Ascending aorta (tissue), 2 donors: ENCODE measurements at places on chromosomes 7 and 10.
A peak's percentile ranks its signal among the peaks of the same experiment; 100 is the strongest.

- no peak for DNase-seq
Observed at GRCh38 chr7:99406557-99406956, 1.8 kb downstream of the PDAP1 start.

GRCh38 chr7:143288836-143289235 is 685 bp downstream of the CASP2 start:
- DNase-seq: no peak

DNA sequence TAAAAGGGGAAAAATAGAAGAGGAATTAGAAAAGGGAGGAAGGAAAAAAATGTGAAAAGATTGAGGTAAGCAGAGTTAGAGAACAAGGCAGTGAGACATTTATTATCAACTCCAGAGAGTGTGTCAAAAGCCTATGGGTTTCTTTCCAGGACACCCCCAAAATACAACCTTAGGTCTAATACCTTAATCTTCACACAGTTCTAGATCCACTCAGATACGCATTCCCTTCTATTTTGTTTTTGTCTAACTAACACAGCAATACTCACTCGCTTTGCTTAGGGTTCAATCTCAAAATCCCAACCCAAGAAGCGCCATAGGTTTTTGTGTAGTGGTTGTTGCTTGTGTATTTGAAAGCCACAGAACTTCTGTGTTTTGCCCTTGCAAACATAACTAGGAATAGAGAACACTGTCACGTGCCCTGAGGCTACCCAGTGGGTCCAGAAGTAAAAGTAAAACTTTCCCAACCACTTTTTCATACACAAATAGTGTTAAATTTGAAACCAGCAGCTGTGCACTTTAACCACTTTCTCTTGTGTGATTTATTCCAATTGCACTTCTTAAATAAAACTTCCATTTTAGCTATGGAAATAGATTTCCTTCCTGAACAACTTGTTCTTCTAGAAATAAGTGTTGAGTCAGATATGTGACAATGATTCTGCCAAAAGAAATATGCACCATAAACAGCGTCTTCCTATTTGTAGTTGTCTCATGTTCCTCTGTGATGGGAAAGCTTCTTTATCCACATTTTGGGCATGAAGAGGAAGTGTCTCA is 414.7 kb upstream of the GHITM start:
- no peak for DNase-seq

DNA sequence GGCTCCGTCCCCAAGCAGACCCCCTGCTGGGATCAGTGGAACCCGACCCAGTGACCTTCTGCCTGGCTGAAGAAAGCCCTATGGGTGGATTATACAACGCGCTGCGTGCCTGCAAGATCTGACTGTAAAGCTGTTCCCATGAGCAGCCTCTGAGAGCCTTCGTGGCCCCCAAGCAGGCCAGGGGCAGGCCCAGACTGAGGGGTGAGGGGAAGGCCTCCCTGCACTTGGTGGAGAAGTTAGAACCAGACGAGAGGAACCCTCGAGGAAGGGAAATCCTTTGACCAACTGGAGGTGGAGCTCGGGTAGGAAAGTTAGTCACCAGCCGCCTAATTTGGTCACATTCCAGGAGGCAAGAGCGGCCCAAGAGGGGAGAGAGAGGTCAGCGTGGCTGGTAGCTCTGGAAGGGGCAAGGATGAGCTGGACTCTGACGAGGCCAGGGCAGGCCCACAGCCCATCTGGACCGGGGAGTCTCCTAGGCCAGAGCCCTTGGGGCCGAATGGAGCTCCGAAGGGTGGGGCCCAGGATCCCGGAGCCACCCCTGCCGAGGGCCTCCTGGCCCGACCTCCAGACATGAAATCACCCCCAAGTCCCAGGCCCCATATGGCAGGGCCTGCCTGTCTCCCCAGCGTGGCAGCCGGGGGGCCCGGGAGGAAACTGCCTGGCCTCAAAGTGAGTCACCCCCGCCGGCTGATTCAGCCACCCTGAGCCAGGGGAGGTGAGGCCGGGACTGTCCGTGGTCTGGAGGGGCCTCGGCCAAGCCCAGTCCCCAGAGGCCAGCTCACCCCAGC is 23.3 kb upstream of the PDGFA start:
- DNase-seq: peak; percentile 92

- DNase-seq: no peak
Observed at GRCh38 chr10:6070660-6071059, 8.5 kb upstream of the IL2RA start.

DNA sequence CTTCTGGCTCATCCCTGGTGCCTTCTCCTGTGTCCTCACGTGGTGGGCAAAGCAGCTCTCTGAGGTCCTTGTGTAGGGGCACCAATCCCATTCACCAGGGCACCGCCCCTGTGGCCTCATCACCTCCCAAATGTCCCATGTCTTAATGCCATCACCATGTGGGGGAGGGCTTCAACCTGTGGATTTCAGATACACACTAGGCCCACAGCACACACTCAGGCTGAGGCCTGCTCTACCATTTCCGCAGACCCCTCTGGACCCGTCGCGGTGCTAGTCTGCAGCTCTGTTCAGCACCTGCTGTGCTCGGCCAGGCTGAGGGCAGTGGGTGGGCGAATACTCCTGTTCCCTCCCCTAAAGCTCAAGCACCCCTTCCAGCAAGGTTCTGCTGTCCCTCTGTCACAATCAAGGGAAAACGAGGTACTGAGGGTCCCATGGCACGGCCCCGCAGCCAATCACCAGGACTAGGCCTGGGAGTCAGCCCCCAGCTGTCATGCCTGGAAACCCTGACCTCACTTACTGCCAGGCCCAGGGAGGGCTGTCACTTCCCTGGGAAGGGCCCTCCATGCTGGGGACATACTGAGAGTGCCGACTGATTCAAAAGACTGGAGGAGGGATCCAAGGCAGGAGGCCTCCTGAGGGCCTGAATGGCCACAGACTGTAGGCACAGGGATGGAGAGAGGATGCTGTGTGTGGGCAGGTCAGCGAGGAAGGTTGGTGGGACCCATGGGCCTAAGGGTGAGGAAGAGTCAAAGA is 123.8 kb upstream of the RET start:
- no peak for DNase-seq

DNA sequence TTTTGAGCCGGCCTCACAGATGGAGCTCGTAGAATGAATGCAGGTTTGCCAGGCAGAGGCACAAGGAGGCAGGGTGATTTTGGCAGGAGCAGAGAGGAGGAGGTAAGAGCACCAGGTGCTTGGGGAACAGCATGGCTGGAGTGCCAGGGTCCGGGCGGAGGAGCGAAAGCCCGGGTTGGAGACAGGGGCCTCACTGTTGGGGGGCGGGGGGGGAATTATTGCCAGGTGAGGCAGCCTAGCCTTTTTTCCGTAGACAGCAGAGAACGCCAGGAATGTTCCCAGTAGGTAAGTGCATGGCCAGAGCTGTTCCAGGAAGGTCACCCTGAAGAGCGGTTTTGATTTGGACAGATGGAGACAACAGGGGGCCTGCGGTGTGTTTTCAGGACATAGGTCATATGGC is 9.5 kb downstream of the SRRM3 start:
- DNase-seq: no peak

DNA sequence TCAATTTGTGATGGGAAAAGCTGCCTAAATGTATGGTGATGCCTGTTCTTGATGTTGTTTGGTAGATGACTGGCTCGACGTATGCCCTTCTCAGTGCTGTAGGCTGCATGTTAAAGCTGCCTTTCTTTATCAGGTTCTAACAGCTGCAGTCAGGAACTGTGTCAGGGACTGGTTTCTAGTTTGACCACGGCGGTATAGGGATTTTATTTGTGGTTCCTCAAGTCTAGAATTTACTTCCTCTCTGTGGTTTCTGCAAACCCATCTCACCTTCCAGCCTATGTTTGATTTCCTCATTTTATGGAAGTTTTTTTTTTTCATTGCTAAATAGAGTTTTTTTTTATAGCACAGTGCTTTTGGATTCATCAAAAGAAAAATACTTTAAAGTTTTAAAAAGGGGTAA is 26.5 kb downstream of the LMTK2 start:
- DNase-seq: no peak

GRCh38 chr10:117342641-117343040 is 32.6 kb downstream of the PDZD8 start:
- DNase-seq: no peak

GRCh38 chr7:80475383-80475782 is 36.5 kb downstream of the GNAT3 start:
- DNase-seq: no peak

DNA sequence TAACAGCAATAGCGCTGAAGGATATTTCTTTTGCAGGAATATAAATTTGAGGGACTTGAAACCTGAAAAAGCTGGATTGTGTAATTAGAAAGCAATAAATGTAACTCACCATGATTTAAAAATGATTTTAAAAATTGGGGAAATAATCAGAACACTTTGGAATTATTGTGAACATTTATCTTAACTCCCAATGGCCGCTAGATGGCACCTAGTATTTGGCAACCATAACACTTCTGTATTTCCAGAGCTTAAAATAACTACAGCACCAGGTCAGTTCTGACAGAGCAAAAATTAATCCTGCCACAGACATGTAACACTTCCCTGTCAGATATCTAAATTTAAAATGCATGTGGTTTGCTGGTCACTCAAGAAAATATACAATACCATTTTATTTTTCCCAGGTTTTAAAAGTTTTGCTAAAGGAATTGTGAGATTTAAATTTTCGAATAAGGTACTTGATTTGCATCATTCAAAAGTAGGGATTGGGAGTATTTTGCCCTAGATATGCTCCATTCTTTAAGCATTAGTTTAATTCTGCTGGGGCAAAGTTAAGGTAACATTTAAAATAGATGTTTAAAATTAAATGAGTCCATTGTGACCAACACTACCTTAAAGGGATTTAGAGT is 144.5 kb downstream of the PPP1R3A start:
- DNase-seq: no peak

DNA sequence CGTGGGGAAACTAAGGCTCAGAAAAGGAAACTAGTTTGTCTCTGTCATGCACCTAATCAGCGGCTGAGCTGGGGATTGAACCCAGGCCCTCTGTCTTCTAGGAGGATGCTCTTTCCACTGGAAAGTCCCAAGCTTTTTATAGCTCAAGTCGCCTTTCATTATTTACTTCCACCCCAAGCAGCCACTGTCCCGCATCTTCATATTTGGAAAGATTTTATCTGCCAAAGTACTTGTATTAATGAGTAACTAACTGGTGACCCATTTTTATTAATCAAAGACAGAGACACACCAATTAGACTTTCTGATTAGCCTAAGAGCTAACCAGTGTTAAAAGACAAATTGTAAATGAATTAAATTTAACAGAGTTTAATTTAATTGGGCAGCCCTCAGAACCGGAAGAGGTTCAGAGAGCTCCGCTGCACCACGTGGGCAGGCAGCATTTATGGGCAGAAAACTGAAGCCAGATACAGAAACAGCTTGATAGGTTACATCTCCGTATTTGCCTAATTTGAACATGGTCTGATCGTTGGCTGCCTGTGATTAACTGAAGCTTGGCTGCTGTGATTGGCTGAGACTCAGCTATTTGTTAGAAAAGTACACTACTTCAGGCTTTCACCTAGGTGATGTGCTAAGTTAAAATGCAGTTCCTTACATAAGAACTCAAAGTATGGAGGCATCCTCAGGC is 78.5 kb upstream of the PDCD4 start:
- DNase-seq: no peak

GRCh38 chr10:116848944-116849247 is 403 bp upstream of the ENO4 start:
- DNase-seq: no peak

DNA sequence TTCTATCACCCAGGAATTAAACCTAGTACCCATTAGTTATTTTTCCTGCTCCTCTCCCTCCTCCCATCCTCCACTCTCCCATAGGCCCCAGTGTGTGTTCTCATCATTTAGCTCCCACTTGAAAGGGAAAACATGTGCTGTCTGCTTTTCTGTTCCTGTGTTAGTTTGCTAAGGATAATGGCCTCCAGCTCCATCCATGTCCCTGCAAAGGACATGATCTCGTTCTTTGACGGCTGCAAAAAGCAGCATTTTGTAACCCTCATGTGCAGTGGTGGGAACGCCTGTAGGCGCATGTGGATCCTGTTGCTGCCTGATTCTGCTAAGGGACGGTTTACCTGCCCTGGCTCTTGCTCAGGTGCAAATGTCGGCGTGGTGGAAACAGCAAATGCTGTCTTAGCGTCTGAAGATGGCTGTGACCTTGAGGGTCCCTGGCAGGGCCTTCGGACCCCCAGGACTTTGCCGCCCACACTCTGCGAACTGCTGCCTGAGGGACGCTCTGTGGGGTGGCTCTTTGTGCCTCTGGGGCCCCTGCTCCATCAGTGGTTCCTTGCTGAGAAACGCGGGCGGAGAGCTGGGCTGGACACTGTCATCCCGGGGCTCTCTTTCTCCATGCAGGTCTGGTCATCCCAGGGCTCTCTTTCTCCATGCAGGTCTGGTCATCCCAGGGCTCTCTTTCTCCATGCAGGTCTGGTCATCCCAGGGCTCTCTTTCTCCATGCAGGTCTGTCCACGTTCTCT is 5.6 kb upstream of the MTG1 start:
- DNase-seq: no peak

GRCh38 chr10:87523731-87524130 is 19.0 kb downstream of the MINPP1 start:
- no peak for DNase-seq
